ENCODE measurements at places on chromosomes 3 and 15.

- no peak for DNase-seq
Measured at GRCh38 chr15:33934921-33935320, 33.4 kb upstream of the CHRM5 start.

DNA sequence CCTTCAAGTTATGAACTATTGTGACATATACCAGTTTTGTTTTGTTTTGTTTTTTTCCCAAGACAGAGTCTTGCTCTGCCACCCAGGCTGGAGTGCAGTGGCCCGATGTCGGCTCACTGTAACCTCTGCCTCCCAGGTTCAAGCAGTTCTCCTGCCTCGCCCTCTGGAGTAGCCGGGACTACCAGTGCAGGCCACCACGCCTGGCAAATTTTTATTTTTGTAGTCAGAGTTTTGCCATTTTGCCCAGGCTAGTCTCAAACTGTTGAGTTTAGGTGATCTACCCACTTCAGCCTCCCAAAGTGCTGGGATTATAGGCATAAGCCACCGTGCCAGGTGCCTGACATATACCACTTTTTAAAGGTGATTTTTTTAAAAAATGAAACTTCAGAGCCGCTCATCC lies 74.6 kb downstream of the ARRDC4 start:
- DNase-seq = no peak

GRCh38 chr3:142663865-142664264 lies 60.0 kb upstream of the TRPC1 start:
- DNase-seq = no peak

- DNase-seq = no peak
Measured at GRCh38 chr15:37104424-37104981, 4.2 kb upstream of the MEIS2 start.

- no peak for DNase-seq
Measured at GRCh38 chr15:79396850-79397249, 35.3 kb upstream of the MINAR1 start.

- no peak for DNase-seq
Measured at GRCh38 chr3:169394316-169394715, 269.2 kb downstream of the MECOM start.

GRCh38 chr15:28911310-28911931 lies 25.6 kb downstream of the APBA2 start:
- DNase-seq = no peak

- no peak for DNase-seq
Measured at GRCh38 chr3:162082516-162082915, 585.9 kb downstream of the OTOL1 start.

GRCh38 chr15:86751116-86751515 lies 671.4 kb downstream of the AGBL1 start:
- no peak for DNase-seq

DNA sequence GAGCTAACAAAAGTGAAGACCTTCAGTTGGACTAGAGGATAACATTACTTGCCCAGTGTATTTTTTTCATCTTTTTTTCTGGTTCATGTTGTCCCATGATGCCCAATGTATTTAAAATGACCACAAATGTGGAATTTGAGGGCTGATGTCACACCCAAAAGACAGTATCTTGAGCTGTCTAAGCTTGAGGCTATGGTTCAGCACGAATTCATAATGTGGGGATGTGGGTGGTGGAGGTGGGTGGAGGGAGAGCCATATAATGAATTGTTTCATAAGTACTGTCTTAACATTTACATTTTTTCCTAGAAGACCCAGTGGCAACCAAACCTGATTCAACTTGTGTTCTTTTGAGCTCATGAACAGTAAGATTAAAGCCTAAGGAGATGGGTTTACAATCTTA lies 37.5 kb downstream of the CHAC1 start:
- DNase-seq = no peak

- DNase-seq = no peak
Measured at GRCh38 chr3:112629425-112629824, 11.5 kb downstream of the CCDC80 start.

- DNase-seq = no peak
Measured at GRCh38 chr3:57128826-57129667, 36.1 kb downstream of the IL17RD start.
